GM03348 (cell line): ENCODE measurements at places on chromosomes 16 and 17.
A peak's percentile ranks its signal among the peaks of the same experiment; 100 is the strongest.

- peak; percentile 87 for DNase-seq
These were observed 39.4 kb upstream of the RAI1 start for GRCh38 chr17:17641621-17642409.

GRCh38 chr16:56047307-56048234, 143.7 kb upstream of the GNAO1 start:
- no peak for DNase-seq

DNA sequence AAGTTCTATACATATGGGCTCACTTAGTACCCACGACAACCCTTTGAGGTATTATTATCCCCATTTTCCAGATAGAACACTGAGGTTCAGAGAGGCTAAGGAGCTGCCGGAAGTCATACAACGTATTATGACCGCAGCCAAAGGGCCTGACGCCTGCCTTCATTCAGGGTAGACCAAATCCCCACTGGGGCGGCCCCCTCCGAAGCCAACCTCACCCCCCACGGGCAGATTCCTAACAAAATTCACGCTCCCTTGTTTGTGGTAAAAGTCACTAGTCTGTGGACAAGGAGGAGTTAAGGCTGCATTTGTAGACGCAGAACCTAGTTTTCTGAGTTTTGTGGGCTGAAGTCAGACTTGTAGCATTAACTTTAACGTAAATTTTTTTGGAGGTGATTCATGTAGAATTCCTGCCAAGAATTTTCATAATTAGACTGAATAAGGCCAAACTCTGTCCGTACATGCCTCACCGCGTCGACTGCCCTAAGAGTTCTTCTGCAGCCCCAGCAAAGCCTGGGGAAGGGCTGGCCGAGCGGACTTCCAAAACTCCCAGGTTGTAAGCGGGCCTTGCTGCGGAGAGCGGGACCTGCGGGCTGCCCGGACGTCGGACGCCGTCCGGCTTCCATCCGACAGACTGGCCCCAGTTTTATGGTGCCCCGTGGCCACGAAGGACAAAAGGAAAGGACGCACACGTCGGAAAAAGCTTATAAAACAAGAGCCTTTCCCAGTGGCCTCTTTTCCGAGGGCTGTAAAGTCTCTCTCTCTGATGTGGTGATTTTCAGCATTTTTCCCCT, 75.7 kb downstream of the NXN start:
- peak; percentile 66 for DNase-seq

DNA sequence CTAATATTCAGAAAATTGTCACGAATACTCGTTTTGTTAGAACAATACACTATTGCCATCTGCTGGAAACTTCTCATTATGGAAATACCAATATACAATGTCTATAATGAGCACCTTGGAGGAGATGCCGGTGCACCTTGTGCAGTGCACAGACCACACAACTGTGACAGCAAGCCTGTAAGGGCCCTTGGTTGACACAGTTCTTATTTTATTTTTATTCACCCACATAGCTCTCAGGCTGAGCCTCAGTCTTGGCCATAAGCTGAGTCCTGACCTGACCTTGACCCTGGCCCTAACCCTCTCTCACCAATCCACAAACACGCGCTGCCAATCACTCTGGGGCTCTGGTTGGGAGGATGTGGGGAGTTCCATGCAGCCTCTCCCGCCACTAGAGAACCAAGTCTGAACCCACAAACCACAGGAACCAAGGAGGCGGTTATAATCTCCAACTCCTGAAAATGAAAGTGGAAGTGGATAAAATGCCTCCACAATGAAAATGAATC, 7.6 kb downstream of the AIPL1 start:
- DNase-seq, result peak; percentile 59

- no peak for DNase-seq
These were observed 30.7 kb upstream of the ICAM2 start for GRCh38 chr17:64051153-64051552.

DNA sequence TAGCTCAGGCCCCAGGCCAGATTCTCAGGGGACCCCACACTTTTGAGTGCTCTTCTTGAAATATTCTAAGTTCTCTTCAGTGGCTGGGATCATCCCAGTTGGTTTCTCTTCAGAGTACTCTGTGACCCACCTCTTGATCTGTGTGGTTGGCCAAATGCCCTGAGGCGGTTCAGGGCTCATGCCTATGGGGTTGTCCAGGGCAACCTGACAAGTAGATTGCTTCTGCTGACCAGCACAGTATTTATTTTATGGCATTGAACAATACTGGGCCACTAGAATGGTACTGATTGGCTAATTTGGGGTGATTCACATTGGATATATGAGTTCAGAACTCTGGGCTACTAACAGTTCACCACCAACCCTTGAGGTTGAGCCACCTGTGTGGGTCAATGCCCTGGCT, 7.4 kb upstream of the GOSR2 start:
- DNase-seq, result no peak

GRCh38 chr17:42378959-42379594, 9.2 kb downstream of the STAT3 start:
- DNase-seq, result no peak

DNA sequence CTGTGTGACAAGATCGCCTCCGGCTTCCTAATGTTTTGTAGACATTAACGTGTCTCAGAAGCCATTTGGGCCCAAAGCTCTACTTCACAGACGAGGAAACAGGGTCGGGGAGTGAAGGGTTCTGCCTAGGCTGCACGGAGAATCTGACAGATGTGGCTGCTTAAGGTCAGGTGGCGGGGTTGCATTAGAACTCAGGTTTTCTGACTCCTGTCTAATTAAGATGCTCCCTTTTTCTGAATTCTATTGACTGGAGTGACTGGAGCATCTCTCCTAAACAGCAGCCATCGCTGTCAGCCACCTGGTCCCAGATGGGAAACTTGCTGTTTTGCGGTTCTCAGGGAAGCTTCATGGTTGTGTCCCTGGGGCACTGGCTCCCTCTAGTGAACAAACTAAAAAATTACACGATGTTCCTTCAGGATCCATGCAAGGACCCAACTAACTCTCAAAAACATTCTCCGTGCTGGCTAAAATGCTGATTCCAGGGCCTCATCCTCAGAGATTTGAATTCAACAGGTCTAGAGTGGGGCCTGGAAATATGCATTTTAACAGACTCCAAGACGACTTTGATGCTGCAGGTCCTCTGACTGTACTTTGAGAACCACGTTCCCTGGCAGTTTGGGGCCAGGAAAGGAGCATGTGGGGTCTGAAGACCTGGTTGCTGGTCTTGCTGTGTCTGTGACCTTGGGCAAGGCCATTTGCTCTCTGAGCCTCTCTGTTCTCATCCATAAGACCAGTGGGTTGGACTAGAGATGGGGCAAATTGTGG, 117.4 kb downstream of the IRF8 start:
- DNase-seq, result peak; percentile 89

DNA sequence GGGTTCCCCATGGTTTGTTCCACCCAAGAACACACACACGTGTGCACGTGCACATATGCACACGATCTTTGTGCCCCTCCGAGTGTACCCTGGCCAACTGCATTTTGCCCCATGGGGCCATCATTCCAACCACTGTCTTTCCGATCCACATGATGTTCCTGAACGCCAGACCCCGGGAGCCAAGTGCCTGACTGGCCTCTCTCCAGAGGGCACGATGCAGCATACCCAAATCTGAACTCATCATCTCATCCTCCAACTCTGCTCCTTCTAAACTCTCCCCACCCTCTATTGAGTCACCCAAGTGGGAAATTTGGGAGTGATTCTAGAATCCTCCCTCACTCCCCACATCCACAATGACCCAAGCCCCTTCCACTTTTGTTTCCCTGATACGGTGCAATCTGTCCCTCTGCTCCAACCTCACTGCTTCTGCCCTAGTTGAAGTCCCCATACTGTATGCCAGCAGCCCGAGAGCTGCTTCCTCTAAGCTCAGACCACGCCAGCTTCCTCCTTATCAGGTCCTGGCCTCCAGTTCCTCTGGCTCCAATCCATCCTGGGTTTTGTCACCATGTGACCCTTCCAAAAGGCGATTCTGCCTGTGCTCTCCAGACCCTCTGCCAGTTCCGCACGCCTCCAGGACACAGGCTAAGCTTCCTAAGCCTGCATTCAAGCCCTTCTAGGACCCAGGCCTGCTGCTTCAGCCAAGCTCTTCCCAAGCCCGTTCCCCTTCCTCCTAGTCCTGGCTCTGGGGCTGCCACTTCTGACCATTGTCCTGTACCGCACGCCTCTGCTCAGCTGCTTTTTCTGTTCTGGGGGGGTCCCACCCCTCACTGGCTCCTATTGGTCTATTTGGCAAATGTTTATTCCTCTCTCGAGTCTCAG, 10.1 kb upstream of the TMEM208 start:
- DNase-seq, result no peak

DNA sequence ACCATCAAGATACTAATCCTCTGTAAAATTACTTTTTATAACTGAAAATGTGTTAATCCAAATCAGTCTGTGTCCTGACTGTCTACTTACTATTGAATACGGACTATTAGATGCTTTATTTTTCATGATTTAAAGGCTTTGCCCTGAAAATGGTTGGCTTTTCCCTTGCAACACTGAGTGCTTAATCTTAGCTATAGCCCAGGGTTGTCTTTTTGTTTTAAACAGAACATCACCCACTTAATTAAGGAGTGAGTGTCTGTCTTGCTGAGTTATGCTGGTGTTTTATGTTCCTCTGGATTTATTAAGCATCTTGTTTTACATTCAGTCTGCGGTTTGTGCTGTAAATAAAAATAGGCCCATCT, 11.0 kb downstream of the FTO start:
- DNase-seq, result no peak

DNA sequence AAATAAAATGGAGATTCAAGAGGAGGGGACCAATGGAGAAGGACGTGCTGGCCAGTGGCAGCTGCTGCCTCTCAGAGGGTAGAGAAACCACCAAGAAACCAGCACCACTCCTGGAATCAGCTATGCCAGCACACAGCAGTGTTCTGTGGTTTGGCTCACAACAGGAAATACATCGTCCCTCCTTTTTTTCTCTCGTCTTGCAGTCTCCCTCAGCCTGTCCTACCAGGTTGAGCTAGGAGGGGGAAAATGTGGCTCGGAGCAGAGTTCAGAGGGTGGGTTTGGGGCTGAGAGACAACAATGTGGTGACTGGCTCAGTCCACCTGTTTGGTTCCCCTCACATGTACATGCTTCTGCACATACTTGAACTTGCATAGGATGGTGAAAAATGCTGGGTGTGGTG, 19.9 kb upstream of the SLC16A5 start:
- no peak for DNase-seq

GRCh38 chr16:71807905-71808592, 585 bp downstream of the AP1G1 start:
- DNase-seq, result peak; percentile 64

DNA sequence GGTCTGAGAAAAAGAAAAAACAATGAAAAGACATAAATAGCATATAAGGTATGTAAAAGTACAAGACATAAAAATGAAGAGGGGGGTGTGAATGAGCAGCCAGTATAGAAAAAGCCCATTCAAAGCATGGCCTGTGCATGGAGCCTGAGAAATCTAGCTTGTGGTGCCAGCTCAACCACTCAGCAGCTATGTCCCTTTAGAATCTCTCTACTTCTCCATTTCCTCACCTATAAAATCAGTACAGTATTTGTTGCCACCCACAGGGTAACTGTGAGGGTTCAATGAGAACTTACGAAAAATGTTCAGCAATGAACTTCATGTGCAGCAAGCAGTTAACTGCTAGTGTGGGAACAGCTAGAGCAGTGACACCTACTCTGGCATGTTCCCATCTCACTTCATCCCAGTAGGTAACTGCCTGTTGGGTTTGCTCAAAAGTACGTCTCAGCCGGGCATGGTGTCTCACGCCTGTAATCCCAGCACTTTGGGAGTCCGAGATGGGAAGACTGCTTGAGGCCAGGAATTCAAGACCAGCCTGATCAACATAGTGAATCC, 15.3 kb downstream of the CYTH1 start:
- DNase-seq, result no peak

DNA sequence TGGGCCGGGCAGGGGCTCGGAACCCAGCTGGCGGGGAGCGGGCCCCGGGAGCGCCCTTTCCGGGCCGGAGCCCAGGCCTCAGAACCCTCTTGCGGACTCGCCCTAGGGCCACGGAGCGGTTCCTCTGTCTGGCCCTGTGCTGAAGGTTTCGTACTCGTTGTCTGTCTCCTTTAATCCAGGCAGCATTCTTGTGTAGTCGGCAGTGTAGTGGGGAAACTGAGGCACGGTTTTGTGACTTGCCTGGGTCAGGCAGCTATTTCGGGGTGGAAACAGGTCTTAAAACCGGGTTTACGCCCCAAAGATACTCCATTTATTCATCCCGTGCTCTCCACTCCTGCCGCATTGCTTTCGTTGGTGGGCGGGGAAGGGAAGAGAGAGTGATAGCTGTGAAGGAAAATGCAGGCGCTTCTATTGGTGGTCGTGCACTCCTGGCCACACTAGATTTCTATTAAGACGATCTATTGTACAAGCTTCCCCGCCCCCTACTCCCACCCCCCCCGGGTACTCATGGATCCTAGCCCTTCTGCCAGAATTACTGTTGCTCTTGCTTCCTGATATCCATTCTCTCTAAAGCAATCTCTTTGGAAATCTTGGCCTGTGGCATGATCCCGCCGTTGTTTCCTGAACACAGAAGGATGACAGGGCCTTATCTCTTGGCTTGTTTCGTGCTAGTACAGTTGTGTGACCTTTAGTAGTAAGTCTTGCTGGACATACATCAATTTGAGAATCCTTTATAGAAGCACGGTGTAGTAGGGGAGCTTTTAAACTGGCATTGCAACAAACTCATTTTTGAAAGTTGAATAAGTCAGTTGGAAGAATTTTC, 751 bp downstream of the DCAF7 start:
- peak; percentile 21 for DNase-seq

DNA sequence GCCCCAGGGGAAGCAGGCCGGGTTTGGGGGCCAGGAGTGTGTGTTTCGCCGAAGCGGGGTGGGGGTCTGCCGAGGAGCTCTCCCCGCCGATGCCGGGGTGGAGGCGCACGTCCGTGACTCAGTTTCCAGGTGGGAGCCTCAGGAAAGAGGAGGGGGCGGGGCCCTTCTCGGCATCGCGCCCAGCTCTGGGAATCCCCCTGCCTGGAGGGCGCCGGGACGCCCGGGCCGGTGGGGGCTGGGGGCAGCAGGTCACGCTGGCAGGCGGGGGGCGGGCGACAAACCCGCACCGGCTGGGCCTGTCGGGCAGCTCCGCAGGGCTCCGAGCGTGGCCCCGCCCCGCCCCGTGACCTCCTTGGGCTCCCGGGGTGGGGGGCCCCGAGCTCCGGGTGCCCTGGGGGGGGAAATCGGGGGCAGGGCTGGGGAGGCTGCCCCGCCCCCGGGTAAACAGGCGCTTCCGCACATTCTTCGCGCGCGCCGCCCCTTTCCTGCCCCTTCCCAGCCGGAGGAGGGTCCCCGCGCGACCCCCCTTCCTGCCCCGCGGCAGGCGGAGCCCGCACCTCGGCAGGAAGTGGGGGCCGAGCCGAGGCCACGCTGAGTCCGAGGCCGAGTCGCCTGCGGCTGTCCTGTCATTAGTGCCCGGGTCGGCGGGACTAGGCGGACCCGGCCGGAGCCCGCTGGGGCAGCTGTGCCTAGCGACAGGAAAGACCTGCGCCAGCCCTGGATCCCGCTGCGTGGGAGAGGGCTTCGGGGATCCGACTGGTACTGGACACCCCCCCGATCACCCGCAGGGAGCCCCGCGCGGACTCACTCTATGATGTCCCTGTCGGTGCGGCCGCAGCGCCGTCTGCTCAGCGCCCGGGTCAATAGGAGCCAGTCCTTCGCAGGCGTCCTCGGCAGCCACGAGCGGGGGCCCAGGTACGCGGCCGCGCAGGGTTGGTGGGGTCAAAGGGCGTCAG, 9.3 kb downstream of the RIPOR1 start:
- DNase-seq, result peak; percentile 81

- no peak for DNase-seq
These were observed 76.3 kb downstream of the KSR1 start for GRCh38 chr17:27532269-27533263.
